ENCODE measurements at places on chromosomes 11 and 22.

GRCh38 chr11:28526406-28526751, 418.2 kb downstream of the METTL15 start:
- no peak for DNase-seq

DNA sequence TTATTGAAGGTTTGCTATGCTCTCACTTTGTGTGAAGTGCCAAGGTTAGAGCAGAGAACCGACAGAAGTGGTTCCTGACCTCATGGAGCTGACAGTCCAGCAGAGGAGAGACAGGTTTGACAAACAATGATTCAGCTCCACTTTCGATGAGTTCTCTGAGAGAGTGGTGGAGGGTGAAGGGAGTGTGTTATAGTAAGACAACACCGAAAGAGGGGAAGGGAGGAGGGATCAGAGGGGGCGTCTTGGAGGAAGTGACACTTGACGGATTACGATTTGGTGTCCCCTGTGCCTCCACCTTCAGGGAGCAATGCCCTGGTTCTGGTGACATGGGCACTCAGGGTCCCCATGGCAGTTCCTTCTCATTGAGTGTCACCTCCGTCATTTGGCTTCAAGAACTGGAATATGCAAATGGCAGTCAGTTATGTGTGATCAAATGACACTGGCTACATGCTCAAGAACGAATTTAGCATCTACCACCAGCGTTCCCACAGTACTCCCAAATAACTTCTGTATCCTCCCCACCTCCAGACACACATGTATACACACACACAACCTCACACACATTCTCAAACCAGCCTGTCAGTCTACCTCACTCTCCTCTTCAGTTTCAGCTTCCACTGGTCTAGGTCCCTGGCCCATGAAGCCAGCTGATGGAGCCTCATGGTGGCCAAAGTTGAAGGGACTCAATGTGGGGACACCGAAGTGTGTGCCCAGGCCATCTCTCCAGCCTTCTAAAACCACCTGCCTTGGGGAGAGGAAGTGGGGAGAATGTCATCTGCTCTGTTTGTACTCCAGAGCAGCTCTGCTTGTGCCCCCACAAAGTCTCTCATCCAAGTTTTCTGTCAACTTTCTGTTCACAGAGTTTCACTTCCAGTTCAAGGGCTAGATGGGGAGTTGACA, 31.4 kb upstream of the NUP160 start:
- DNase-seq: no peak

- no peak for DNase-seq
Measured at GRCh38 chr11:45238724-45239123, 47.4 kb downstream of the SYT13 start.

- DNase-seq: no peak
Measured at GRCh38 chr11:47179655-47179991, 2.9 kb upstream of the ARFGAP2 start.

DNA sequence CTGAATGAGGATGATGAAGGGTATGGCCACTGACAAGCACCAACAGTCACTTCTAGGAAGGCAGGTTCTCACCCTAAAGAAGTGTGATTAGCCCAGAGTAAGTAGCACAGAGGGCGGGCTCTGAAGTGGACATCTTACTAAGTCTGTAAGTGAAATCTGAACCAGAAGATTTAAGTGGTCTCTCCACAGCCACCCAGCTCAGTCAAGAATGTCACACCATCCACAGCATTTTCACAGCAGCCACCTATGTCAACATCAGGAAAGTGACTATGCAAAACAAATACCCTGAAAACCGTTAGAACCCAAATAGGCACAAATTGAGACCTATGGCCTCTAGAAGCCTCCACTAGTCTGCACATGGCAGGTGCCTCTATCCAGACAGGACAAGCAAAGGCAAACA, 23.0 kb upstream of the STK33 start:
- no peak for DNase-seq

Measured in hypothalamus (tissue), 51 donors.